ENCODE measurements at places on chromosomes 2 and 18.

DNA sequence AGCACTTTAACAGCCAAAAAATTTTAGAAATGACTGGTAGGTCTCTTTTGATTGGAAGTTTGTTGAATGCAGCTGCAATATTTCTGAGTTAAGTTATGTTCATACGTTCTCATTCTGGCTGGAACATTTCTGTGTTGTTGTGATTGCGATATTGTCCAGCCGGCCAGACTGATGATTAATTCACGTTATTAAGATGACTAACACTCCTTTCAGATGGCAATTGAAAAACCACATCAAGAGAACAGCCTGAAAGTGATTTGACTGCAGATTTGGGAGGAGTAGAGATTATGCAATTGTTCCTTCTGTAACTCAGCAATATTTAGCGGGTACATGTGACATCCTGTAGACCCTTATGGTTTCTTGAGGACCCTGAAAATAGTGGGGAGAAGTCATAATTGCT is 133.7 kb downstream of the FBXO15 start:
- no peak for DNase-seq

- DNase-seq: no peak
Observed at GRCh38 chr2:126874961-126875360, 23.7 kb upstream of the TEX51 start.

DNA sequence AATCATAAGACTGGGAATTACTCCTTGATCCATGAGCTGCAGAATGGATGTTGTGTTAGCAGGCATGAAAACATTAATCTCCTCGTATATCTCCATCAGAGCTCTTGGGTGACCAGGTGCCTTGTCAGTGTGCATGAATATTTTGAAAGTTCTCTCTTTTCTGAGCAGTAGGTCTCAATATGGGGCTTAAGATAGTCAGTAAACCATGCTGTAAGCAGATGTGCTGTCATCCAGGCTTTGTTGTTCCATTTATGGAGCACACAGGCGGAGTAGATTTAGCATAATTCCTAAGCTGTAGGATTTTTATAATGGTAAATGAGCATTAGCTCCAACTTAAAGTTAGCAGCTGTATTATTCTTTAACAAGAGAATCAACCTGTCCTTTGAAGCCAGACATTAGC is 160.3 kb downstream of the MYO1B start:
- no peak for DNase-seq

DNA sequence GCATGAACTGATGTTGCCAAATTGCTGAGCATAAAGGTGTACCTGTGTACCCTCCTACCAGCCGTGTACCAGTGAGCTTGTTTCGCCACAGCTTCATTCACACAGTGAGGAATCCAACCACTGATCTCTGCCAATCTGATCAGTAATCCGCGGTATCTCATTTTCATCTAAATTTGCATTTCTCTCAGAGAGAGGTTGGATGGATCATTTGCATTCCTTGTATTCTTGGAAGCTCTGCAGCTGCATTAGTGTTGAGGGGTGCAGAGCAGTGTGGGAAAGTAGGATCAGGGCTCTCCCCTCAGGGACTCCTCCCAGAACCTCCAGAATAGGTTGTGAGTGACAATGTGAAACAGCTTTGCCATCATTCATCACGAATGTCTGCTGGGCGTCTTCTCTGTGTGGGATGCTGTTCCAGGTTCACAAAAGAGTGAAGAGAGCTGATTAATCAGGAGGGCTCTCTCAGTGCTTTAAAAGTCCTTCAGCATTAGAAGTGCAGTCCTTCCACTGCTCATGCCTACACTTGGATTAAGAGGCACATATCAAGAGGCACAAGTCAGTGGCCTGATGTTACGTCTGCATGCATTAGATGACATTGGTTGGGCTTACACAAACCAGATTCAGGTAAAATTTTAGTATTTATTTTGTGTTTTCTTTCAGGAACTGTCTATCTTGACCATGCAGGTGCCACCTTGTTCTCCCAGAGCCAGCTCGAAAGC is 7.5 kb downstream of the MOCOS start:
- no peak for DNase-seq

DNA sequence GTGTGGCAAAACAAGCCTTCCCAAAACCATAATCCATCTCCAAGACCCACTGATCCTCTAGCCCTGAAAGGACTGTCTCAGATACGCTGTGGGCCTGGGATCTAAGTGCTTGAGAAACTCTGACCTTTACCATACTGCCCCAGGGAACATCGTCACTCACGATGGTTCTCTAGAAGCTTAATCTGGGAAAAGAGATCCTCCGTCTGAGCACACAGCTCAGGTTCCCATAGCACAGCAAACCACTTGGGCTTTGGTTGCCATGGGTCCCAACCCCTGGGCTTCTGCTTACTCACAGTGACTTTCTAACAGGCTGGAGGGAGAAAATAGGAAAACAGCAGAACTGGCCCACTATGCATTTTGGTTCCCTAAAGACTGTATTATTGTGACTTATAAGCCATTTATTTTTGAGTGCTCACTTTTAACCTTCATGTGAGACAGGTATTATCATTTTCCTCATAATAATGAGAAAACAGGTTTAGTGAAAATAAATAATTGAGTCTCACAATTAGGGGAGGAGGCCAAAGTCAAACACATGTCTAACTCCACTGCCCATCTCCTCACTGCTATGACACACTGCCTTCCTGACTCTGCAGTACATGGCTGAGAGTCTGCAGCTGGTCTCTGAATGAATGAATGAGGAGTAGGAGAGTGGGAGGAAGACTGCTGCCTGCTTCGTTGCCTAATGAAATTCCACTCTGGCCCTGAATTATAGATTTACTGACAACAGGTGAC is 46.7 kb downstream of the REEP1 start:
- DNase-seq: no peak
